Mucosa of gallbladder (tissue), 1 donor: ENCODE measurements at places on chromosomes 5 and 9. TPM values are rescaled to one million over a fixed set of nuclear protein-coding genes. Genes with fewer than 3 reads are reported as not detected.

GRCh38 chr5:16082982-16083381 lies 96.6 kb downstream of the MARCHF11 start:
- DNase-seq: no peak

- no peak for DNase-seq
Observed at GRCh38 chr5:129905473-129906176, 1.4 kb downstream of the CHSY3 start.

- no peak for DNase-seq
Observed at GRCh38 chr9:117957267-117957666, 253.1 kb downstream of the TLR4 start.

The HAVCR2 gene
- 9.6 TPM for total RNA-seq

The MAMDC4 gene
- total RNA-seq: 38.6 TPM

- no peak for DNase-seq
Observed at GRCh38 chr5:132774896-132775295, 2.1 kb downstream of the SEPTIN8 start.

The SLC22A4 gene
- 0.37 TPM for total RNA-seq
